ENCODE measurements at places on chromosomes 3 and 15.

DNA sequence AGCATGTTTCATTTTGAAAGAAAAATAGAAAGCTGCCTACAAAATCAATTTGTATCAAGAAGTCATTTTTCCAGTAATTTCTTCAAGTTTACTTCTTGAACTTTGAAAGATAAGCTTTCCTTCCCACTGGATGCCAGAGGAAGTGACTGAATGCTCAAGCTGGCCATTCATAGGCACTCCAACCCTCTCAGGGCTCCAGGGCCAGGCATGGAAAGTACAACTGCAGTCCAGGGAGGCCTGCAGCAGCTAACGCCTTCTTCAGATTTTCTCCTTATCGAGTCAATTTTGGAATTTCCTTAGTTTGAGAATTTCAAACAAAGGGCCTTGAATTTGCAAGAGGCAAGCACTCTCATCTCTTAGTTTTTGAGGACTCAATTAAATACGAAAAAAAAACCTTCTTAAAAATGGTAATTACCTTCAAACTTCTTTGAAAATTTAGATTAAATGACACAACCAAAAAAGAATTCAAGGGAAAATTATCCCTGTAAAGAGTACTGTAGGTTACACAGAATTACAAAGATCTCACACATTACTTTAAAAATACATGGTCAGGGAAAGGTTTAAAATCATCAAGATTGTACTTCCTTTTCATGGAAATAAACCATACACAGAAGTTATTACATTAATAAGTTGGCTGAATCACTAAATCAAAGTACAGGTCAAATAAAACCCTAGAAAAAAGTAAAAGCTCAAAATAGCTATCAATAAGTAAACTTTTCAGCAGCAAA lies 2.5 kb downstream of the UBP1 start:
- DNase-seq, result no peak

DNA sequence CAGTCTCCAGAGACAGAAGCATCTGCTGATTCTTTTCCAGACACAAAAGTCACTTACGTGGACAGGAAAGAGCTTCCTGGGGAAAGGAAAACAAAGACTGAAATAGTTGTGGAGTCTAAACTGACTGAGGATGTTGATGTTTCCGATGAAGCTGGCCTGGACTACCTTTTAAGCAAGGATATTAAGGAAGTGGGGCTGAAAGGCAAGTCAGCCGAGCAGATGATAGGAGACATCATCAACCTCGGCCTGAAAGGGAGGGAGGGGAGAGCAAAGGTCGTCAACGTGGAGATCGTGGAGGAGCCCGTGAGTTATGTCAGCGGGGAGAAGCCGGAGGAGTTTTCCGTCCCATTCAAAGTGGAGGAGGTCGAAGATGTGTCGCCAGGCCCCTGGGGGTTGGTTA lies 25.4 kb downstream of the SYNM start:
- DNase-seq, result no peak

GRCh38 chr15:44427756-44428724 lies 611 bp downstream of the CTDSPL2 start:
- no peak for DNase-seq

DNA sequence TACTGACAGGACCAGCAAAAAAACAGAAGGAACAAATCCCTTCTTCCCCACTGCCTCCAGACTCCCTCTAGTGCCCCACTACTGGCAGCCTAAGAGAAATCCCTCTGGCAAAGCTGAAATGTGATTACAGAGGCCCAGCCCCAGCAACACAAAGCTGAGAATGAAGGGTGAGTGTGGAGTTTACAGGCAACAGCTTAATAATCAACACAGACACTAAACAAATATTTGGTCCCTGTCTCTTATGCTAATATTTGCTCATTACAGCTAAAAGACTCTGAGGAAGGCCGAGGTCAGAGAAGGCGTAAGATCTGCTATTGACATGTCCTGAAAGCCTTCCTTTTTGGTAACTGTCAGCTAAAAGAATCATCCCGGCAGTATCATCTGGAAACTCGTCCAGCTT lies 308.5 kb upstream of the RASGRP1 start:
- DNase-seq, result no peak

DNA sequence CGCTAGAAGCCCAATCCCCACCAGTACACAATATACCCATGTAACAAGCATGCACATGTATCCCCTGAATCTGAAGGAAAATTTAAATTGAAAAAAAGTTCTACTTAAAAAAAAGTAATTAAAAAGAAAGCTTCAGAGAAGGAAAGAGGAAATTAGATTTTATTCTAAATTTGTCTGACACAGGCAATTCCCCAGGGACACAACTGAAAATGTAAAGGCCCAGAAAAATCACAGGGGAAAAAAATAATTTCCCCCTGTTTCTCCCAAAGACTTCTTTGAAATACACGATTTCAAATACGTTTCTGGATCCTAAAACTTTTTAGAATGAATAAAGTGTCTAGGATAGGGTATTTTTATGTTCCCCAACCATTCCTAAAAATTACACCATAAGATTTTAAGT lies 42.9 kb downstream of the SEMA5B start:
- DNase-seq, result no peak

DNA sequence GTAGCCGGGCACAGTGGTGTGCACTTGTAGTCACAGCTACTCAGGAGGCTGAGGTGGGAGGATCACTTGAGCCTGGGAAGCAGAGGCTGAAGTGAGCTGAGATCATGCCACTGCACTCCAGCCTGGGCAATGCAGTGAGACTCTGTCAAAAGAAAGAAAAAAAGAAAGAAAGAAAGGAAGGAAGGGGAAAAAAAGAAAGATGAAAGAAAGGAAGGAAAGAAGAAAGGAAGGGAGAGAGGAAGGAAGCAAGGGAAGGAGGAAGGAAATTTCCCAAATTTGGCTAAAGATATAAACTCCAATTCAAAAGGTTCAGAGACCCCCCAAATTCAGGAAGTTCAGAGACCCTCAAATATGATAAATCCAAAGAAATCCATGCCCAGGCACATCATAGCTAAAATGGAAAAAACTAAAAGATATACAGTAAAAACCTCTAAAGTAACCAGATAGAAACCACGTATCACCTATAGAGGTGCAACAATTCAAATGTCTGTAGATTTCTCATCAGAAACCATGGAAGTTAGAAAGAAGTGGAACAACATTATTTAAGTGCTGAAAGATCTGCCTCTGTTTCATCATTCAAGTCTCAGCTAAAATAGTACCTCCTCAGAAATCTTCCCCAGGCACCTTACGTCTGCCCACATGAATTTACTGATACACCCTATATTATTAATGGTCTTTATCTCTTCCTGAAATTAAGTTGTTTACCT lies 10.7 kb downstream of the DET1 start:
- no peak for DNase-seq

DNA sequence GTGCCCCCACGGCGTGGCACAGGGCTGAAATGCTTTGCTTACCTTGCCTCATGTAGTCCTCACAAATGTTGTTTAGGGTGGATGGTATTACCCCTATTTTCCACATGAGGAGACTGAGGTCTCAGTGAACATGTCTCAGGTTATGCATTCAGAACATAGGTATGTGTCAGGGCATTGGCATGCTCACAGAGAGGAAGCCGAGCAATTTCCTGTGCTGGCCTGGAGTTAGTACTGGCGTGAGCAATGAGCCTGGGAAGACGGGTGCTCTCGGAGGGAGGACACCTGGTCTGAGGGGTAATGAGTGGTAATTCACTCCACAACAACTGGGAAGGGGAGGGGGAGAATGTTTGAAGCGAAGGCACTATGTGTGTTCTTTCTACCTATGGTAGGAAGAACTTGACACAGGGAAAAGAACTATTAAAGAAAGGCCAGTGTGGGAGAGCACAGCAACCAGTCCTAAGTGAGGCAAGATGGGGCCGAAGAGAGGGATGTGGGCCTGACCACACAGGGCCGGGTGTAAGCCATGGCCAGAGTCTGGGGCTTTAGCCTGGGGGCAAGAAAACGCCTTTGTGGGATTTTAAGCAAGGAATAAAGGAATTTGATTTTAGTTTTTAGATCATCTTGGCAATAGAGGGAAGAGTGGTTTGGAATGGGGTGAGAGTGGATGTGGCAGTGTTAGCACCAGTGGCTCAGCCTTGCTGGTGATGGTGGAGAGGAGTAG lies 4.9 kb upstream of the FAM131A start:
- no peak for DNase-seq

- no peak for DNase-seq
Measured at GRCh38 chr15:43920815-43921214, 94.0 kb downstream of the WDR76 start.

- no peak for DNase-seq
Measured at GRCh38 chr3:150797155-150797554, 34.2 kb upstream of the SIAH2 start.

DNA sequence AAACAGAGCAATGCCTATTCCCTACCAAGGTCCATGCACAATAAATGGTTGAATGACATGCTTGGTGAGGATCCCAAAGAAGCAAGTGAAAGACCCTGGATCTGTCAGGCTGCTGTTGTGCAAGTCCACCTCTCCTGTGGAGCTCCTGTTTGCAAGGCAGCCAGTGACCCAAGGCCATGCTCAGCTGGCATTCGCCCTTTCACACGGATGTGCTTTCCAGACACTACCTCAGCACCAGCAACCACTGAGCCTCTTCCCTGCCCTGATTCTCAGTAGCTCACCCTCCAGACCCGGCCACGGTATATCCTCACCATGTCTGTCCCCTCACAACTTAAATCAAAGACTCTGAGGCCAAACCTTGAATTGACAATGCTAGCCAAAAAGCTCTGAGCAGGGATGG lies 23.3 kb downstream of the WWTR1 start:
- no peak for DNase-seq

DNA sequence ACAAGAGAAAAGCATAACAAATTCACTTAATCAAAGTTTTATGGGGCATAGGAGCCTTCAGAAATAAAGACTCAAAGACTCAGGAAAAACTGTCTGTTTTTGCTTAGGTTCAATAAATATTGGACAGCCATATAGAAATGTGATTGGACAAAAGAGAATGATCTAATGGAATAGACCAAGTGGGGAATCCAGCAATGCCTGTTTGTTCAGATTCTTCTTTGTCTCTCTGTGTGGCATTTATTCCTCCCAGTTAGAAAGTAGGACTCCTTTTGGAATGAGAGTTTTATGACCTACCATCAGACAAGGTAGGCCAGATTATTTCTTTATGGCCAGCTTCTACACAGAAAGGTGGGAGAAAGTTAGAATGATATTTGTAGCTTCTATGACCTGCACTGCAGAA lies 1460.1 kb downstream of the OTOL1 start:
- DNase-seq, result no peak

GRCh38 chr15:97174886-97175540 lies 785.5 kb upstream of the ARRDC4 start:
- DNase-seq, result no peak

All from forelimb muscle (tissue), 1 donor.